Tongue (tissue), 3 donors: ENCODE measurements at places on chromosomes 6 and 20. TPM values are rescaled to one million over a fixed set of nuclear protein-coding genes. Genes with fewer than 3 reads are reported as not detected.

The TMEM170B gene
- total RNA-seq: 11.3 TPM

DNA sequence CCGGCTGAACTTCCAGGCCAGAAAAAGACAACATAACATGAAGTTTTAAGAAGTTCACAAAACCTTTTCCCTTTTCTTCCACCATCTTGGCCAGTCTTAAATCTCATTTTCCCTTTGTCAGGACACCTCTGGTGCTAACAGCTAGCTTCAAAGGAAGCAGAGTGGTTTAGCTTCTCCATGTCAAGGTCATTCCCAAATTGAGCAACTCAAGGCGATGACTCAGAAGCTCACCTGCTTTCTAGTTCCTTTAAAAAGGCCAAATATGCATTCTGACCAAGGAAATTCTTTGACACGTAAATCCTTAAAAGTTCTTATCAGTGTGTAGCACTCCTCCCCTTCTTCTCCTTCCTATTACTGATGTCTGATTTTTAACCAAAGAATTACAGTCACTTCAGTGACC lies 69.6 kb upstream of the VGLL2 start:
- DNase-seq: no peak

The SAMD3 gene
- total RNA-seq: 4.8 TPM

GRCh38 chr20:62938105-62938888 lies at the start of gene GID8:
TSS of gene GID8 (plus strand) at chr20:62938147. CDS start at chr20:62941503, 3,356 bp downstream.
- DNase-seq: peak; percentile 63

The BMP5 gene
- total RNA-seq: 13.5 TPM

The CGA gene
- 1.9 TPM for total RNA-seq

The FBXL4 gene
- 25.2 TPM for total RNA-seq

DNA sequence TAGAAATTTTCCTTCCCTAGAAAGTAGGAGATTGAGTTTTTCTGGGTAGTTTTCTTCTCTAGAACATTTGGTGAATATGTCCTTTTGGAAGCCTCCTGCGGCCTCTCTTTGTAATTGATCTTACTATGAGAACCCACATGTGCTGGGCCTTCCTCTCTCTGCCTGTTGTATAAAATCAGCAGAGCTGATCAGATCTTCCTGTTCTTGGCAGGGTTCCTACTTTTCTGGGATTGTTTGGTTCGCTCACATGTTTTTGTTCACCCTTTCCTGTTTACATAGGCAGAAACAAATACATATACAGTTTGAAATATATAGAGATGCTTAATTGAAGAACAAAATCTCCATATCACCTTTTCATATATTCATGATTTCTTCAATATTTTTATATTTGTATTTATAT lies 57.8 kb downstream of the IL22RA2 start:
- no peak for DNase-seq

- DNase-seq: no peak
Measured at GRCh38 chr6:15336900-15337560, 91.2 kb downstream of the JARID2 start.

The RIMS1 gene
- 2.3 TPM for total RNA-seq
